ENCODE measurements at places on chromosomes 3 and 15. TPM values are rescaled to one million over a fixed set of nuclear protein-coding genes. Genes with fewer than 3 reads are reported as not detected.
A peak's percentile ranks its signal among the peaks of the same experiment; 100 is the strongest.

GRCh38 chr3:72255191-72255590 lies 470.2 kb upstream of the PROK2 start:
- DNase-seq, result peak; percentile 69

DNA sequence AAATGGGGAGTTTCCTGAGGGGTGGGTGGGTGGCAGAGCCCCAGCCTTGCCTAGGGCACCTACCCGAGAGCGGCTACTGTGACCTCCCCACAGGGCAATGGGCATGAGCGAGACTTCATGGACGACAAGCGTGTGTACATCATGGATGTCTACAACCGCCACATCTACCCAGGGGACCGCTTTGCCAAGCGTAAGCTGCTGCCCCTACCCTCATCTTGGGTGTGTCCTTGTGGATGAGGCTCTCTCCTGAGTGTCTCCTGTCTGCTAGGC lies 22.6 kb downstream of the HDAC11 start:
- no peak for DNase-seq

GRCh38 chr15:98419173-98419780 lies 229.1 kb upstream of the IGF1R start:
- DNase-seq, result no peak

GRCh38 chr15:39835550-39835949 lies 52.9 kb upstream of the FSIP1 start:
- DNase-seq, result no peak

- no peak for DNase-seq
These were observed 612 bp upstream of the C15orf40 start for GRCh38 chr15:83012076-83012426.

DNA sequence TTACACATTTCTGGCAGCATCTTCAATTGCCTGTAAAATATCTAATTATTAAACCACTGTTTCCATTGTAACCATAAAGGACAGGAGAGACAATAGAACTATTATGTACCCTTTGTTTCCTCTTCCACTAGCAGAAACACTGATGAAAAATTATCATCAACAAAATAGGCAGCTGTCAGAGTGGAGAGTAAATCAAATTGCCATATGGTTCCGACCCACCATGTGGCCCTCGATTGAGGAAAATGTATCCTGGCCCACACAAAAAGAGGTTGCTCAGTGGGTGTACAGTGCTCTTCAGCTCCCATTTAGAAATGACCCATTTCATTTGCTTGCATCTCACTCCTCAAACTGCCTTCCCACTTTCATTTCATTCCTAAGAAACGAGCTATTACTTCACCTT lies 570.6 kb upstream of the UBE2E2 start:
- no peak for DNase-seq

DNA sequence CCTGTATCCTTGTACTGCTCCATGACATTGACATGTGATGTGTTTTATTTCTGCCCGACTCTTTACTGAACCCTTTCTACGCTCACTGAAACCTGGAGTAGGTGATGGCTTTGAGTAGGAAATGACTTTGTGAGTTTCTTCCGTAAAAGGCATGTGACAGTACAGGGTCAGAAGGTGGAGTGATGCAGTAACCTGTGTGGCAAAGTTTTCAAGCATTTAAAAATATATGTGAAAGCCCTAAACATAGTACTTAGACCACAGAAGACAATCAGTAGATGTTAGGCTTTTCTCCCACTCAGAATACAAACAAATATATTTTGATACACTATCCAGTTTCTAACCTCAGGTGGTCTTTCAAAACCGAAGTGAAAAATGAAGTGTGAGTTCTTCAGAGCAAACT lies 31.3 kb upstream of the SACM1L start:
- DNase-seq, result no peak

- DNase-seq, result no peak
These were observed 36.0 kb upstream of the TIMP4 start for GRCh38 chr3:12194669-12195161.

DNA sequence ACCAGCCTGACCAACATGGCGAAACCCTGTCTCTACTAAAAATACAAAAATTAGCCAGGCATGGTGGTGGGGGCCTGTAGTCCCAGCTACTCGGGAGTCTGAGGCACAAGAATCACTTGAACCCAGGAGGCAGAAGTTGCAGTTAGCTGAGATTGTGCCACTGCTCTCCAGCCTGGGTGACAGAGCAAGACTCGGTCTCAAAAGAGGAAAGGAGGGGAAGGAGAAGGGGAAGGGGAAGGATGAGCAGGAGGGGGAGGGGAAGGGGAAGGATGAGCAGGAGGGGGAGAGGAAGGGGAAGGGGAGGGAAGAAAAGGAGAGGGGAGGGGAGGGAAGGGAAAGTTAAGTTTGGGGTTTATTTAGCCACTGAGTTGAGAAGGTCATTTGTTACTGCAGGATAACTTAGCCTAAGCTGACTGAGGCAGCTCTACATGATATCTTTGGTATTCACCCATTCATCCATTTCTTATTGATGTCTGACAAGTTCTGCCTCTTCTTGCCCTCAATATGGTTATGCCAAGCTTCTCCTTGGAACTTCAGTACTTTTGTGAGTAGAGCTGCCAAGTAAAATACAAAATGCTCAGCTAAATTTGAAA lies 15.9 kb upstream of the ABHD2 start:
- no peak for DNase-seq

DNA sequence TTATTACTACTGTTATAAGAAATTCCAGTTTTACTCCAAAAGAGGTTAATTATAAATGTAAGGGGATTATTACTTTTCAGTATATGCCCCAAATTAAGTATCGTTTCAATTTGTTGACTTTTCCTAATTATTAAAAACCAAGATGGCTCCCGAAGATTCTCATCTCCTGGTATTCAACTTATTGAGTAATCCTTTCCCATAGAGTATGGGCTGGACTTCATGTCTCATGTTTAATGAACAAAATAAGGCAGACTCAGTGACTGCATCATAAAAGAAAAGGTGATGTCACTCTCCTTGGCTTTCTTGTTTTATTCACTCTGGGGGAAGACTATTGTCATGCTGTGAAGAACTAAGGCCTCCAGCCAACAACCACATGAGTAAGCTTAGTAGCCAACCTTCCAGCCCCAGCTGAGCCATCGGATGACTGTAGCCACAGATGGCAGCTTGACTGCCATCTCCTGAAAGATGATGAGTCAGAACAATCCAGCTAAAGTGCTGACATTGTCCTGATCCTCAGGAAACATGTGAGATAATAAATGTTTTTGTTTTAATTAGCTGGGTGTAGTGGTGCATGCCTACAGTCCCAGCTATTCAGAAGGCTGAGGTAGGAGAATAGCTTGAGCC lies 17.3 kb downstream of the IGF2BP2 start:
- DNase-seq, result no peak

- no peak for DNase-seq
These were observed at the start of gene LTK for GRCh38 chr15:41513506-41514227. TSS of gene LTK (minus strand) at chr15:41513827. CDS start at chr15:41513709, 118 bp downstream.

DNA sequence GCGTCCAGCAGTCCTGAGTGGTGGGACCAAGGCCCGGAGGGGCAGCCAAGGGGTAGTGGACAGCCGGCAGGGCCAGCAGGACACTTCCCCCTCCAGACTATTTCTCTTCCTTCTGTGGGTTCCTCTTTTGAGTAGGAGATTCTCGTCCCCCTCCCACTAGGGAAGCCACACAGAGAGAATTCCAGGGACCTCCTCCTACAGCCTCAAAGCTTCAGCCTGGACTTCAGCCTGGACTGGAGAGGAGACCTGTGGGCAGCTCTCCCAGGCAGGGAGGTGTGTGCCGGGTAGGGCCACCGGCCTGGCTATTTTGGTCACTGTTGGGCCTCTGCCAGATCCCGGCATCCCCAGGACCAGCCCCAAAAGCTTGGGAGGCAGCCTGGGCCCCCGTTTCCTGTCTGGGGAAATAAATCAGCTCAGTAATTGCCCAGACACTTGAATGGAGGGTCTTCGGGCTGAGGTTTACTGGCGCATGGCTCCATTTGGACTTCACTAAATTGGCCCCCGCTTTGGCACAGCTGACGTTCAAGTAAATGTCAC lies 1.3 kb downstream of the SLC6A6 start:
- DNase-seq, result no peak

DNA sequence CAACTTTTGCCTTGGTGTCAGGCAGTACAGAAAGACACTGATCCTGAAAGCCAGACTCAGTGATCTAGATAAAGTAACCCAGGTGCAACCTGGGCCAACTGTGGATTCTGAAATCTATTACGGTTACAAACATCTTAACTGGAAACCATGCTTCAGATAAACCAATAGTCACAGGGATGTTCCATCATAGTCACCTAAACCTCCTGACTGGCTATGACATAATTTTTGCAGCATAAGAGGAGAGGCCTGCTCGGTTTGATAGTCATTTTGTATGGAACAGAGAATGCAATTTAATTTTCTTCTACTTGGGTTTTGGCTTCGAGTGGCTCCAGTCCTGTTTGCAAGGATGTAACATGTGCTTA lies 3.7 kb downstream of the SLCO3A1 start:
- DNase-seq, result no peak

- DNase-seq, result no peak
These were observed 4.8 kb downstream of the GPR171 start for GRCh38 chr3:151197981-151198767.

- DNase-seq, result no peak
These were observed 267.8 kb upstream of the CNTN4 start for GRCh38 chr3:1830851-1831250.

GRCh38 chr3:90026406-90026805 lies 919.0 kb downstream of the EPHA3 start:
- DNase-seq, result no peak

DNA sequence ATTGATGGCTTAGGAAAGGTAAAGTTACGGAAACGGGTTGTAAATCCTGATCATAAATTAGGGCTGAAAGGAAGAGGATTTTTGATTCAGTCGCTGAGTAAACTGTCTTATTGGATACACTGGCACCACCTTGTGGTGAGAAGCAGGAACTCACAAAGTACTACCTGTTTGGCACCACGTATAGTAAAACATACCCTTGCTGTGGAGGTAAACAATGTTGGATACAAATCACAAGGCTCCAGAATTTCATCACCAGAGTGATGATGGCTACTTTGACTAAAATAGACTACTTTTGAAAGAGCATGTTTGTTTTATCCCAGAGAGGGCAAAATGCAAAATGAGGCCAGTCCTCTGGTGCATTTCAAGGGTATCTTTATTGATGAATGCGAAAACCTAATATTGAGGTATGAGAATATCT lies 216.9 kb downstream of the IGSF11 start:
- DNase-seq, result peak; percentile 29

DNA sequence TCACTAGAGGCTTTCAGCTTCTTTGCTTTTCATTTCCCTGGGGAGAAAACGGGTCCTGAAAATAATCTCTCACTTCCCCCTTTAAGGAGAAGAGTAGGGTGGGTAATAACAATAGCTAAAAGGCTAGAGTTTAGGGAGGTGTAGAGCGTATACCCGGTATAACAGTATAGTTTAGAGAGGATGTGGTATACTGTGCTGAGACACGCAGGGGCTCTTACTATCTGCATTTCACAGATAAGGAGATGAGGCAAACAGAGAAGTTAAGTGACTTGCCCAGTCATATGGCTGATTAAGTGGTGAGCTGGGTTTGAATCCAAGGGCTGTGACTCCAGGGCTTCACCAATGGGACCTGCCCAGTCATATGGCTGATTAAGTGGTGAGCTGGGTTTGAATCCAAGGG lies 15.0 kb upstream of the KCNMB3 start:
- no peak for DNase-seq

- DNase-seq, result no peak
These were observed 38.6 kb downstream of the SUCNR1 start for GRCh38 chr3:151912028-151912427.

DNA sequence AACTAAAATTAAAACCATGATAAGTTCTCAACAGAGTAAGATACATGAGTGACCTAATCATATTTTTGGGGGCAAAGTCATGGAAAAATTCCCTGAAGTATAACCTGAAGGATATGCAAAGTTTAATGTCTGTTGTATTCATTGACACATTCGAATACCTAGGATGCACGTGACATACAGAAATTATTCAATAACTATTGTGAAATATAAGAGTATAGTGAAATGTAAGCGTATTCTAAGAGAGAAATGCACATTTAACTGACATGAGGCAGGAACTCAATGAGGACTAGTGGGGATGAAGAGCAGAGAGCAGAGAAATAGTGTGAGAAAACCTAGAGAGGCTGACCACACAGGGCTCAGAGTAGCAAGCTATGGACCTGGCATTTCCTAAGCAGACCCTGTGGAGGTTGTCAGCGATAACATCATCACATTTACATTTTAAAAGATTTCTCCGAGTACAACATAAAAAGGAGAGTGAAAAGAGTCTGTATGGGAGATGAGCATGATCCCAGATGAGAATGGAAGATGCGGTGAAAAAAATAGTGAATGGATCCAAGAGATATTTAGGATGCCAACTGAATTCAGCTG lies 588.8 kb downstream of the MAGI1 start:
- no peak for DNase-seq

DNA sequence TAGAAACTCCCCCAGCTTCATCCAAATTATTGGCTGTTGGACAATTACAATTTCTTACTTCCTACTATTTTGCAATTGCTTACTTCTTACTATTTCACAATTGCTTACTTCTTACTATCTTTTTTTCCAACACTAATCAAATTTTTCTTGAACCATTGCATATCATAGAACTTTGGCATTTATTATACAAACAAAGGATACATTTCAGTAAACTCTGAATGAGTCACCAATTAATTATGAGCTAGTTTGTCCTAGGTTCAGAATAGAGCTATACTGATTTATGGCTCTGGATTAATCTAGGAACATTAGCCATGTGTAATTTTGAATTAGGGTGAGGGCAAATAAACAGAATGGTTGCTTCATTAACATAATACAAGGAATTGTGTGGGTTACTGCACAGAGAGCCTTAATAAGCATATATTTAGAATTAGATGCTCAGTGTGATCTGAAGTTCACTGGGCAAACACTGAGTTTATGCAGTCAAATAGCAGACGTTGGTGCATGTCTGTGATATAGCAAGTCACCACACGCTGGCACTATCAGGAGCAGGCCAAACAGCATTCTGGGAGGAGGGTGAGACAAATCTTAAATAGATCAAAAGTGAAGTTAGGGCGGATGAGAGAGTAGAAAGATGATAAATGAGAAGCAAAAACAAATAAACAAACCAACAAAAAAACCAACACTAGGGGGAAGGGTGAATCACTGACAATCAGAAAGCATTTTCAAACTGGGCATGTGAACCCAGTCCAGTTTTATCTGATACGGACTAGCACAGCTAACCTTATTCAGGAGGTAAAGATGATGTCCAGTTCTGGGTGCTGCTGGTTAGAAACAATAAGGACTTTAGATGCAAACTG lies 21.5 kb downstream of the GABRR3 start:
- peak; percentile 31 for DNase-seq

DNA sequence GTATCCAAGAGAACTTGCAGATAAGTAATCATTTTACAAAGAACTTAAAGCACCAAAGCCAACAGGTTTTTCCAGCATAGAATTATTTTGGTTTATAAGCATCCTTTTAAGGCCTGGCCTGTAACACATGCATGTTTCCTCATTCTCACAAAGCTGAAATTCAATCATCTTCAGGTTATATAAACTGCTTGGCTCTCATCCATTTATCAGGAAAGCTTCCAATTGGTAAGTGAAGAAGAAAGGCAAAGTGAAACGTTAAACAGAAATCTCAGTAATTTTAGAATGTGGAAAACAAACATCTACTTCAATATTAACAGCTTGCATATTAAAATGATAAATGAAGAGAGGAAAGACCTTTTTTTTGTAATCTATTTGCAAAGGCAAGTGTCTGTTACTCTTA lies 1.6 kb downstream of the SERP1 start:
- no peak for DNase-seq

The TM4SF18 gene
- 4.3 TPM for total RNA-seq

The GPR149 gene
- not detected for total RNA-seq

The CHDH gene
- total RNA-seq, result 43.9 TPM

The RLBP1 gene
- not detected for total RNA-seq

The ARGFX gene
- not detected for total RNA-seq

The CEMIP gene
- 13.5 TPM for total RNA-seq

The CHRNA5 gene
- 2.0 TPM for total RNA-seq

The FHIT gene
- total RNA-seq, result 6.4 TPM

The KBTBD13 gene
- total RNA-seq, result not detected

The GP5 gene
- total RNA-seq, result not detected

The DMXL2 gene
- total RNA-seq, result 35.3 TPM

Measured in prostate gland (tissue), 2 donors.